ENCODE measurements at places on chromosomes 7 and 10. TPM values are rescaled to one million over a fixed set of nuclear protein-coding genes. Genes with fewer than 3 reads are reported as not detected.

DNA sequence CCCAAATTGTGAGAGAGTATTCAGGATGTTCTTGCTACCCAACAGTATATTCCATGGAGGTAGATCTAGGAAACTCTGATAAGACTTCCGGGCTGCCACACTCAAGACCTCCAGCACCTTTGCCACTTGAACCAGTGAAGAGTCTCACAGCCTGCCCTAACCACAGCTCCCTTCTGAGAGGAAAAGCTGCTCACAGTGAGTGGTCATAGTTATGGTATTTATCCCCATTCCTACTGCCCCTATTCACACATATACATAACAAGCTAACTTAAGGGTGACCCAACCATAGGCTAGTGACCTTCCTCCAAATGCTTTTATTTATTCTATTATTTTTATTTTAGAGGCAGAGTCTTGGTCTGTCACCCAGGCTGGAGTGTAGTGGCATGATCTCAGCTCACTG, 156.3 kb downstream of the PTEN start:
- DNase-seq = no peak

DNA sequence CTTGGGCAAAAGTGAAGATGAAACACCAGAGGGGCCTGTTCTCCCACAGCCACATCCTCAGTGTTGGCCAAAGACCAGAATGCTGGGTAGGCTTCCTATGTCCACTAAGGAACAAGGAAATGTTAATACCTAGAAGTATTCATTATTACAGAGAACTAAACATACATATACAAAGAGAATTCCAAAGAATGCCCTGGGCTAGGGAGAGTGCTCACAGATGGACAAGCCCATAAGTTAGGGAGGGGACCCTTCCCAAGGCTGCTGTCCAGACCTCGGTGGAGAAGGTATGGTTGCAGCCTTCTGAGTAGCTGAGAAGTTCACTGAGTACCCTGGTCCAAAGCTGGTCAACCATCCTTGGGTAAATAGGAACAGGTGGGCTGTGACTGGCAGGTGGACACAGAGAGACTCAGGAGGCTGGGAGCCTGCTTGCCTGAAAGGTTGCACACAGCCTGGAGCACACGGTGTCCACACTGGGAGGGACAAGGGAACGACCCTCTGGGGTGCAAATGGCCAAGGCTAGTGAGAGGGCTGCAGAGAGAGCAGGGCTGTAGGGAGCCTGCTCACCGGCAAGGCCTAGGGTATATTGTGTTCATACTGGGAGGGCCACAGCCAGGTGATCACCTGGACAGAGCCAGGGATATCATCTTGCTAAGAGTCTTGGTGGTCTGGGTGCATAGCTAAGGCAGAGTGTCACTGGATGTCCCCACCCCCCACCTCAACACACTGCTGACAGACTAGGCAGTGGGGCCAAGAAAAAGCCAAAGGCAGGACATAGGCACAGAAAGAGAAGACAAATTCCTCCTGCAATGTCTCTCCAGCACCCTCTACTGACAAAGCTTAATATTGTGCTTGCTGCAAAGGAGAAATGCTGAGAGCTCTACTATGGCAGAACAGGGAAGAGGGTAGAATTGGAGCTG, 40.3 kb downstream of the CPVL start:
- DNase-seq = peak; percentile 8

GRCh38 chr7:47945261-47946015, 2.8 kb downstream of the PKD1L1 start:
- peak; percentile 44 for DNase-seq

Gene CFAP69
- total RNA-seq = not detected

Gene LLCFC1
- total RNA-seq = not detected

Gene FAM204A
- total RNA-seq = 61.8 TPM
